ENCODE measurements at places on chromosomes 7 and 10.

- no peak for DNase-seq
Observed at GRCh38 chr10:56091872-56092271, 269.2 kb downstream of the ZWINT start.

- no peak for DNase-seq
Observed at GRCh38 chr10:27356738-27357137, 116.1 kb upstream of the ACBD5 start.

DNA sequence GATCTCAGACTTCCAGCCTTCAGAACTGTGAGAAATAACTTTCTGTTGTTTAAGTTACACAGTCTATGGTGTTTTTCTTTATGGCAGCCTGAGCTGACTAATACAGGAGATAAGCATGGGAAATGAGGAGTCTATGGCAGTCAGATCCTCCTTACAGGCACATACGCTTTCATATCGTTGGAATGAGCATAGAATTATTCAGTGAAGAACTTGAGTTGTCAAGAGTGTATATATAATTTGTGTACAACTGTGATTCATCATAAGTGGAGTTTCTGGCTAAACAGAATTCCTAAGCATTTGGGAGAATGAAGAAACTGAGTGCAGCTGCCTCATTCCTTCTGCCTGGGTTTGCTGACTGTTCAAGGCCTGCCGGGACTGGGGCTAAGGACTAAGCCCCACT lies 516.7 kb downstream of the ADRA2A start:
- DNase-seq: no peak

DNA sequence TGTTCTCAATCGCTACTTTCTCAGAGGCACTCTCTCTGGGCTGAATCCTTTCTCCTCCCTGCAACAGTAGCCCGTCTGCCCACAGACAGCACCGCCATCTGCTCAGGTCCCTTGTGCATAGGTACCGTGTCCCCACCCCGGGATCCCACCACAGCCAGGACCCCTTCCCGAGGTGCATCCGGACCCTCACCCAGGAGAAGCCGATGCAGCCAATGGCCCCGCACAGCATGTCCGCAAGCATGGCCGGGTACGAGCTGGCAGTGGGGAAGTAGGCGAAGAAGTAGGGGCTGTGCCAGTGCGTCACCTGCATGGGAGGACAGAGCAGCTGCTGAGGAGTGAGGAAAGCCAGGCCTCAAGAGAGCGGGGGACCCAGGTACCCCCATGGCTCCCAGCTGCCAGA lies 25.5 kb downstream of the DDC start:
- DNase-seq: no peak

GRCh38 chr10:132421847-132422751 lies 25.1 kb downstream of the PWWP2B start:
- DNase-seq: no peak

- DNase-seq: no peak
Observed at GRCh38 chr7:151094675-151095074, 8.4 kb downstream of the AGAP3 start.

DNA sequence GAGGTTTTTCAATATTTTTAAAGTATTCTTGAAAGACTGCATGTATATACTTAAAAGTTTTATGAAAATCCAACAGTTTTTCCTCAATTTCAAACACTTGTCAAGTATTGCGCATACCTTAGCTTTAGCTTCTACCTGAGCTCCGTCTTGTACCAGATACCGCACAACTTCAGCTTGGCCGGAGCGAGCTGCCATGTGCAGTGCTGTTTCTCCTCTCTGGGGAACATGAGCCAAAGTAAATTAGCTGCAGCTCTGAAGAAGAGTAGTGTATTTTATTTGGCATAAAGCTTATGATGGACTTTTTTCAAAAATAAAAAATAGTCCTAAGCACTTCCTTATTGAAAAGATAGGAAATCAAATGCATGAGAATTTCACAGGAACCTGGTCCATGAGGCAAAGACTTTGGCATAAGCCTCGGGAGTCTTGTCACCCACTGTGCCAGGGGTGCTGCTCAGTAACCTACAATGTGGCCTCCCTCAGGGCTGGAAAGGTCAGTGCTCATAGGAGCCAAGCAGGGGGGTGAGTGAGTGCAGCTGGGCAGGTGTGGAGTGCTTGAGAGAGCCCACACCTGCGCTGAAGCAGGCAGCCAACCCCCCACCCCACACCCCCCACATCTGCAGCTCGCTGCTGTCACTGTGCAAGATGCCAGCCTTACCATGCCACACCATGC lies 189.5 kb downstream of the ANK3 start:
- DNase-seq: no peak

GRCh38 chr7:77982926-77983550 lies 184.5 kb downstream of the PHTF2 start:
- no peak for DNase-seq

GRCh38 chr7:3897430-3898372 lies 596.6 kb downstream of the SDK1 start:
- peak; percentile 56 for DNase-seq

GRCh38 chr10:110613341-110613995 lies 30.7 kb upstream of the RBM20 start:
- peak; percentile 25 for DNase-seq

DNA sequence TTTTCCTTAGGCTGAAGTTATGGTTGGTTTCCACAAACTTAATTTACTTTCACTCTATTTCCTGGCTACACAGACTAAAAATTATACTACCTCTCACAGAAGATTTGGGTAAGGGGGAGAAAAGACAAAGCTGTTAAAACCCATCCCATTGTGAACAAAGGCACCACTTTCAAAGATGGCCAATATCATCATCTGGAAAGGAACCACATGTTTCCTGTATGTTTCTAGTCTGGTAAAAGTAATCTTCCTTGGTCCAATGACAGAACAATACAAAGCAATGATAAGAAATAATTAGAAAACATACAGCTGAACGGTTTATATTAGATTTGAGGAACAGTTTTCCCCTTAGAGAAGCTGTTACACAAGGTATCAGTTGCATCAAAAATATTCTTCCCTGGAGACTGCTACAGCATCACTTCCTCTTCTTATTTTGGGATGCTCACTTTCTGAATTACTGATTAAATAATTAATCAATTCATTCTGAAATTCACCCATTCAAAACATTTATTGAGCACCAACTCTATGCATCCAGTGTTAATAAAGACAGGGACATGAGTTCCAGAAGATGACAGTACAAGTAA lies 8.5 kb upstream of the SFR1 start:
- DNase-seq: peak; percentile 11

- no peak for DNase-seq
Observed at GRCh38 chr7:39721919-39722597, 98.7 kb downstream of the RALA start.

GRCh38 chr10:6924166-6924565 lies 344.1 kb upstream of the PRKCQ start:
- no peak for DNase-seq

GRCh38 chr7:26388256-26388655 lies 96.6 kb downstream of the SNX10 start:
- DNase-seq: peak; percentile 46

DNA sequence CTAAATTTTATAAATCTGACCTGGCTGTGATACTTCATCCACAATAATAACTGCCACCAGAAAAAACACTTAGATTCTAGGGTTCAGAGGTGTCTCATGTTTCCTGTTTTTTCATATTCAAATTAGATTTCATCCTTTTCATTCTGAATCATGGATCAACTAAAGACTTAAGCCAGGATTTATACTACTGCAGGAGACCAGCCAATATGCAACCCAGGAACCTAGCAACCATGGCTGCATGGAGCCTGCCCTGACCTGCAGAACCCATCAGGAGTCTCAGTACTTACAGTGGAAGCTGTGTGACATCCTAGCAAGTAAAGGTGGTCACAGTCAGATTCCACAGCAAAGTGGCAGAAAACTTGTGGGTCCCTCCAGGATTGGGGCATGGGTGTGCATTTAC lies 40.5 kb upstream of the RNF148 start:
- no peak for DNase-seq

GRCh38 chr7:28688651-28689050 lies 269.5 kb downstream of the TRIL start:
- peak; percentile 49 for DNase-seq

GRCh38 chr10:114925587-114926586 lies 12.1 kb upstream of the TRUB1 start:
- no peak for DNase-seq

- DNase-seq: peak; percentile 48
Observed at GRCh38 chr7:112052993-112053736, 153.0 kb downstream of the DOCK4 start.

DNA sequence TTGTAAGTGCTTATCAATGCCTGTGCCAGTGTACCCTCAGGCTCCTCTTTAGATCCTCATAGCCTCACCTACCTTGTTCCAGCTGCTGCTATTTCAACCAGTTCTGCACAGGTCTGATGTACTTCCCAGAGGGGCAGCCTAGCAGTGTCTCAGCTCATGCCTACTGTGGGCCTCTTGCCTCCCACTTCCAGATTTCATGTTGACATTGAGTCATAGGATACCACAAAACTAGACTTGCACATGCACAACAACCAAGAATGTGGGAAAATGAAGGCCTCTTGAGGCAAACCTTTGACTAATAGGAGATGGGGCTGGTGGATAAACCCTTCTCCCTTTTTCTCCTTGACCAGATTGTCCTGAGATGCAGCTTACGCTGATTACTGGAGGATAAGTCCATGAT lies 31.0 kb downstream of the PON3 start:
- DNase-seq: no peak

DNA sequence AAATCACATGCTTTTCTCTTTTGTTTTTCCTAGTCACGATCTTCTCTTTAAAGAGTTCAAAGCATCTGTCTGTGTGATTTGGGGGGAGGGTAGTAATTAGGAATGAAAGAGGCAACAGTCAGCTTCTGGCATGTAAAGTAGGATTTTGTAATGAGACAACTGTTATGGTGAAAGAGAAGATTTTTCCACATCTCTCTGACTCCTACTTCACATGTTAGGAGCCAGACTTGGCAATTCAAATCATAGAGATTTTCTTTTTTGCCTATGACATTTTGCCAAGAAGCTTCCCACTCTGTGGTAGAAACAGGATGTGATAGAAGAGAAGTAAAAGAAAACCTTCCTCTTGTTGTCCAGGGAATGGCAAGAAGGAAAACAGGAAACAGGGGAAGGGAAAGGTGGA lies 38.3 kb upstream of the KLHL7 start:
- DNase-seq: no peak

GRCh38 chr7:44985033-44985695 lies 6.3 kb upstream of the MYO1G start:
- DNase-seq: no peak

DNA sequence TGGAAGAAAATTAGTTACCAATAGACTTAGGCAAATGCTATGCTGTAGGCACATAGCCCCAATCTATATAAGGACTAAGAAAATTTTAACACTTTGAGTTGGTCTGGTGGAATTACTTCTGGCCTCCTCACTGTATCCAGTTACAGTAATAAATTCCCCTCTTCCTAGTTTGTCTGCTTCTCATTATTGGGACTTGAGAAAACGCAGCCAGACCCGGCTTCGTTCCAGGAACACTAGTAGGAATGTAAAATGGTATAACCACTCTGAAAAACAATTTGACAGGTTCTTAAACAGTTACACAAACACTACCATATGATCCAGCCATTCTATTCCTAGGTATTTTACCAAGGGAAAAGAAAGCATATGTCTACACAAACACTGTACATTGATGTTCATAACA lies 150.2 kb downstream of the VPS50 start:
- no peak for DNase-seq
